Stimulated activated CD8-positive, alpha-beta memory T cell treated with anti-CD3 and anti-CD28 coated beads, Interleukin-15, amount 100 ng/mL, for 48 hours (primary cell): ENCODE measurements at places on chromosomes 2 and 18.

GRCh38 chr18:75000920-75001319, 208.0 kb downstream of the PTGR3 start:
- DNase-seq, result no peak

GRCh38 chr18:12571630-12572029, 86.3 kb downstream of the SPIRE1 start:
- DNase-seq, result no peak

DNA sequence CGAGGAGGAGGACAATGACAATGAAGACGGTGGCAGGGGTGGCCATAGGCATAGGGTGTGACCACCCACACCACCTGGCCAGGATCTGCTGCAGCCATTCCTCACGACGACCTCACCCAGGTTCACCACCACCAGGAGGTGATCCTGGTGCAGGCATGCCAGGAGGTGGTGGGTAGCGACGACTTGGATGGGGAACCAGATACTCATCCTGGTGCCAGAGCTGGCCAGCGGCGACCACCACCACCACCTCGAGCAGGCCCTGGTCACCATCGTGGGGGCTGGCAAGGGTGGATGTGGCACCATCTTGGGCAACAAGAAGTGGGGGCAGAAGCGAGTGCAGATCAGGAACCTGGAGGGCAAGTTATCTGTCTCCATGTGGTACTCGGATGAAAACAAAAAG, 117.1 kb upstream of the NXPH2 start:
- no peak for DNase-seq

DNA sequence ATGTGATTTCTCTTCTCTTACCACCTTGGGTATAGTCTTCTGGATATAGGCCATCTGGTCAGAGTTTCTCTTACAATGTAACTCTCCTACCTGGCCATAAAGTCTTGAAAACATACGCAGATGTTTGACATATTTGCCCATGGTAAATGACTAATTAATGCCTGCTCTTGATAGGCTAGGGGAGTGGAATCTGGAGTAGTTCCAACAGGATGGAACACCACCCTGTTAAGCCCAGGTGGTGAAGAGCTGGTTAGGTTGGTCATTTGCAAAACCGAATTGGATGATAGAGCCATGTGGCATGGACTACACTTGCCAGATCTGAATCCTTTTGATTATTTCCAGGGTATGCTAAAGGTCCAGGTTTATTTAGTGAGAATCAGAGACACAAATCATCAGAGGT, 36.5 kb downstream of the HADHB start:
- DNase-seq, result no peak

- no peak for DNase-seq
Observed at GRCh38 chr18:13394801-13395200, 176.2 kb downstream of the LDLRAD4 start.

- DNase-seq, result no peak
Observed at GRCh38 chr2:157501026-157501425, 57.1 kb upstream of the CYTIP start.

- no peak for DNase-seq
Observed at GRCh38 chr18:8359076-8359475, 250.2 kb upstream of the RAB12 start.

GRCh38 chr2:190670182-190670946, 21.5 kb downstream of the NAB1 start:
- DNase-seq, result no peak

DNA sequence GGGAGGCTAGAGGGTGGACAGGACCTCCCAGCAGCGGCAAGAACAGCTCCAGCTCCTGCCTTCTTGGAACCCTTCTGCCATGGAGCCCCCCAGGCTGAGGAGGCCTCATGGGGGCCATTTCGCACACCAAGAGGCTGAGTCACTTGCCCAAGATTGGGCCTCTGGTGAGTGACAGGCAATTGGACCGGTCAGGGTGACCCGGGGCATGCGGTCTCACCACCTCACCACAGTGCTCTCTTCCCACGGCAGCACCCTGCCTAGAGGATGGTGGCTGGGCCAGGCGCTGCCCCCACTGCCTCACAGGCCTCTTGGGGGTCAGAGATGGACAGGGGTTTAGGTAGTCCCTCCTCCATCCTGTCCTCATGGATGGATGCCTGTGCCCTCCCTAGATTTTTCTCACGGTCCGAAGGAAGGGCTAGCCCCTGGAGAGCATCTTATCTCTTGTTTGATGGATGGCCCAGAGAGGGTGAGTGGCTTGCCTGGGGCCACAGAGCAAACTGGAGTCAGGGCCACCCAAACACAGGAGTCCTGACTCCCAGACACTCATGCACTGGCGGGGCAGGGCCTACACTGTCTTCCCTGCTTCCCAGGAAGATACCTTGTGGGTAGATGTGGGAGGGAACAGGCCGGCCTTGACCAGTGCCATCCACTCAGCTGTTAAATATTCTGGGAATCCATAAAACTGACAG, 119.2 kb downstream of the INHBB start:
- DNase-seq, result no peak

DNA sequence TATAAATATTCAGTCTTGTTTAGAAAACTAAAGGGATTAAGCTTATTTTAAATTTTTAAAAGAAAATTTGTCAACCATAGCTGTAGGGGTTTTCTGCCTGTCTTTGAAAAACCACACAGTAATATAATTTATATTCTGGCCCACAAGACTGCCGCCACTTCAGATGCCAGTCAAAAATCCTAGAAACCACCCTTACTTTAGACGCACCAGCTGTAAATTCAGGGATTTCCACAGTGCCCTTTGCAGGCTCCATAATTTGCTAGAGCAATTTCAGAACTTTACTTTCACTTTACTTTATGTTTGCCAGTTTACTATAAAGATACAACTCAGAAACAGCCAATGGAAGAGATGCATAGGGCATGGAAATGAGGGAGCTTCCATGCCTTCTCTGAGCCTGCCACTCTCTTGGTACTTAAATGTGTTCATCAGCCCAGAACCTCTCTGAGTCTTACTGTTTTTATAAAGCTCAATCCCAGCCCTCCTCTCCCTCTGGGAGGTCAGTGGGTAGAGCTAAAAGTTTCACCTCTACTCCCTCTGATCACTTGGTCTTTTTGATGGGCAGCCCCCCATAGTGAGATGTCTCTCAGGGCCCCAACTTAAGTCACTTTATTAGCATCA, 63.3 kb downstream of the KYNU start:
- DNase-seq, result no peak

DNA sequence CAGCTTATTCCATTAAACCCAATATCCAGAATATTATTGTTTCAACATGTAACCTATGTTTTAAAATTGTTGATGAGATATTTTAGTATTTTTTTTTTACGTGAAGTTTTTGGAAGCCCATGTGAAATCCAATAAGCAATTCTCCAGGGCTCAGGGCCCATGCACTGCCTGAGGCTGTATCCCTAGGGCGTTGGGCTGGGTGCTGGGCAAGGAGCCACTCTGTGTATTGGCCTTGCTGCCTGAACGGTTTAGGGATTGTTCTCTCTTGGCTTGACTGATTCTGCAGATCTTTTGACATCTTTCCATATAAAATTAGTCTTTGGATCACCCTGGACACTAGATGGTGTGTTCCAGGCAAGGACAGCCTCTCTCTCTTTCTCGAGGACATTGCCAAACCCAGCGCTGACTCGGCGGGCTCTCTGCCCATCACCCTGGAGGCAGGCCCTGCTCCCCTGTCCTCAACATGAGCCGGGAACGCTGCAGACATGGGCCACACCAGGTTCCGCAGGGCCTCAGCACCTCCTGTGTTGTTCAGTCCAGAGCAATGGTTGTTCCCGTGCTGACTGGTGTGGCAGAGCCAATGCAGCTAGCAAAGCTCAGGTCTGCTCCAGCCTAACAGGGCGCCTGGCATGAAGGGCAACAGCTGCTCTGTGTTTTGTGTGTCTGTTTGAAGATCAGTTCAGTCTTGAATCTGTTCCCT, 163.0 kb downstream of the SEPTIN10 start:
- DNase-seq, result no peak

DNA sequence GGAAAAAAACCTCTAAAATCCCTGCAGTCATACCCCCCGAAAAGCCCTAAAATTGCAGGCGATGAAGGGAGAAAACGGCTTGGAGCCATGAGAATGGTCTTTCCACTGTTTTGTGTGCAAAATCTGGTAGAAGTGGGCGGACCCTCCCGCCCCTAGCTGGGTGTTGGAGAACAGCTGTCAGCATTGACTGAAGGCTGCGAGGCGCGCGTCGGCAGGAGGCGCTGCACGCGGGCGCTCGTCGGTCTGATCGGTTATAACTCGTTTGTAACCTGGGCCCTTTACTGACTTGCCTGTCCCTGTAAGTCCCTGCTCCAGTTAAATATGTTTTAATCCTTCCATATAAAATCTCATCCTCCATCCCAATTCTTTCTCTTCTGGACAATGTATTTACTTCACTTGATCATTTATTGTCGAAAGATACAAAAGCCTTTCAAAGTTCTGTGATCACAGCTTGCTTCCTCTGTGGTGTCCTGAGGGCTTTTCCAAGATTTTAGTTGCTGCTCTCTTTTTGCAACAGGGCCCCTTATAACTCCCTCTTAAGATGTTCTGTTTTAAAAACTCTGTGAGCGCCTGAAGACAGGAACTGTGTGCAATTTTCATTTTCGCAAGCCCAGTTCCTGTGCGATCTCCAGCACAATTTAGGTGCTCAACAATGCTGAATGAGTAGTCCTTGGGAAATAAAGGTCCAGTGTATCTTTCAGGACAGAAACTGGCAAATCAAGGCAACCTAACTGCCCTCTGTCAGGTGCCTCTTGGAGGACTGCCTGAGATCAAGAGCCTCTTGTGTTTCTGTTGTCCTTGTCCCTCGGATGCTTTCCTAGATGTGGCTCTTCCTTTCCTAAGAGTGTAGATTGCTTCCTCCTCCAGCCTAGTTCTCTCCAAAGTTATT, 918 bp upstream of the HNRNPLL start:
- peak; percentile 77 for DNase-seq

- no peak for DNase-seq
Observed at GRCh38 chr2:16124881-16125613, 184.7 kb downstream of the MYCN start.

GRCh38 chr18:7255054-7255453, 24.2 kb downstream of the LRRC30 start:
- DNase-seq, result no peak

- DNase-seq, result no peak
Observed at GRCh38 chr2:201257381-201257955, 2.9 kb upstream of the CASP8 start.

DNA sequence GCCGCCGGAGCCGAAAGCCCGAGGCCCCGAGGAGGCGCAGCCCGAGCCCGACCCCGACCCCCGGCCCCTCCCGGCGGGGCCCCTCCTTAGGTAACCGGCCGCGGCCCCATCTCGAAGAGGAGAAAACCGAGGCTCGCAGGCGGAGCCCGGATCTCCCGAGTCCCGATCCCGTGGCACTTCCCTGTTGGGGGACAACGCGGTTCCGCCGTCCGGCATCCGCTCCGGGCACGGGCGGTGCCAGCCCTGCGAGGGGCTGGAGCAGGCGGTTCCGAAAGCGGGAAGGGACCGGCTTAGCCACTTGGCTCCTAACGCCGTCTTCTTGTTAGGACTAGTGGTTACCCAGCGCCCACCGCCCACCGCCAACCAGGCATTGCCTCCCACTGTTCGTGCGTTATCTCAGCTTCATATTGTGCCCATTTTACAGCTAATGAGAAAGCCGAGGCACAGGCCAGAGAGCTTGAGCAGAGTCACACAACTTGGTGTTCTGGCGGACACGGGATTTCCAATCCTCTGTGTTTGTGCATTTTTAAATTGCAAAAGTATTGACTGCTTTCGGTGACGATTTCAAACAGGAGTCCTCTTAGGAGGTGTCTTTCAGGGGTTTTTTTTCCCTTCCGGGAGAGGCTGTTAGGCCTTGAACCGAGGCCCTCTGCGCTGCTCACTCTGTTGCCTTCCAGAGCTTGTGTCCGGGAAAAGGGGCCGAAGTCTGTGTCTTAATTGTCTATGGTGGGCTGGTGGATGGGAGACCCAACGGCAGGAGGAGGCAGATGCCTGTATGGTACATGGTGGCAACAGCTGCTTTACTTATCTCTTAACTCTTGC, 562 bp downstream of the CENPA start:
- DNase-seq, result no peak

GRCh38 chr2:120677221-120677620, 58.4 kb upstream of the GLI2 start:
- DNase-seq, result no peak

- no peak for DNase-seq
Observed at GRCh38 chr18:12052866-12053265, 40.8 kb upstream of the ANKRD62 start.

DNA sequence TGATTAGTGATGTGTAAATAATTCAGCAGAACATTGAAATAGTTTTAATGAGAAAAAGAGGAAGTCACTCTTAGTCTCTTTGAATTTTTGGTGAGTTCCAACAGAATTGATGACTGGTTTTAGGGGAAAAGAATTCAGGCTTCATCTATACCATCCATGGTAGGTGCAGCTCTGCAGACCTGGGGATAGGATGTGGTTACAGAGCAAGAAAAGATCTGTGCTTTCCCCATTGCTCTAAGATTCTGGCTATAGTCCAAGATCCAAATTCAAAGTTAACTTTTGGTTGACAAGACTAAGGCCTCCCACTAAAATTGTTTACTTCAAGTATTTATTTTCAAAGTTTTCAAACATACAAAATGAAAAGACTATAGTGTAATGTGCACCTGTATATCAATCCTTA, 3.6 kb downstream of the UGT1A10 start:
- DNase-seq, result no peak

GRCh38 chr2:238720232-238720672, 127.6 kb upstream of the TWIST2 start:
- peak; percentile 8 for DNase-seq

- no peak for DNase-seq
Observed at GRCh38 chr2:44271296-44271695, 4.0 kb upstream of the SLC3A1 start.

DNA sequence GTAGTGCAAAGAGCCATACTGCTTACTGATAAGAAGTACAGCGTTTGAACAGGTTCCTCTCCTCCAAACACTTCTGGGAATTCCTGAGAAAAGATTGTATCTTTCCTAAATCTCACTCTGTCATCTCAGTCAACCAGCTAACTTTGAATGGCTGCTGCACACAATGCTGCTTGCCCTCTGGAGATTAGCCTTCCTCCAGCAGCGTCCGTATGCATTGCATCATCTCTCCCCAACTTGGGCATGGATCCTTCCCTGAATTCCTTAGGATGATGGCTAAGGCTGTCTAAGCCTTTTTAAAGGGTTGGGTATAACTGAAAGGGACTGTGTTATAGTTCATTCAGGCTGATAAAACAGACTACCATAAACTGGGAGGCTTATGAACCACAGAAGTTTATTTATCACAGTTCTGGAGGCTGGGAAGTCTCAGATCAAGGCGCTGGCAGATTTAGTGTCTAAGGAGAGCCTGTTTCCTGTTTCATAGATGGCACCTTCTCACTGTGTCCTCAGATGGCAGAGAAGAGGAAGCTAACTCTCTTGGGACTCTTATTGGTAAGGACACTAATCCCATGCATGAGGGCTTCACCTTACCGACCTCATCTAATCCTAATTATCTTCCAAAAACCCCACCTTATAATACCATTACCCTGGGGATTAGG, 105.3 kb downstream of the PAX3 start:
- DNase-seq, result no peak
